ENCODE measurements at places on chromosomes 13 and 19. TPM values are rescaled to one million over a fixed set of nuclear protein-coding genes. Genes with fewer than 3 reads are reported as not detected.
A peak's percentile ranks its signal among the peaks of the same experiment; 100 is the strongest.

The COX7A1 gene
- not detected for total RNA-seq

- DNase-seq, result no peak
Observed at GRCh38 chr19:31880283-31880682, 465.1 kb upstream of the ZNF507 start.

- DNase-seq, result peak; percentile 26
Observed at GRCh38 chr13:94595001-94595949, 677 bp downstream of the TGDS start.

The ADM5 gene
- 0.99 TPM for total RNA-seq

GRCh38 chr13:47112205-47112902 is 215.5 kb upstream of the HTR2A start:
- DNase-seq, result no peak

DNA sequence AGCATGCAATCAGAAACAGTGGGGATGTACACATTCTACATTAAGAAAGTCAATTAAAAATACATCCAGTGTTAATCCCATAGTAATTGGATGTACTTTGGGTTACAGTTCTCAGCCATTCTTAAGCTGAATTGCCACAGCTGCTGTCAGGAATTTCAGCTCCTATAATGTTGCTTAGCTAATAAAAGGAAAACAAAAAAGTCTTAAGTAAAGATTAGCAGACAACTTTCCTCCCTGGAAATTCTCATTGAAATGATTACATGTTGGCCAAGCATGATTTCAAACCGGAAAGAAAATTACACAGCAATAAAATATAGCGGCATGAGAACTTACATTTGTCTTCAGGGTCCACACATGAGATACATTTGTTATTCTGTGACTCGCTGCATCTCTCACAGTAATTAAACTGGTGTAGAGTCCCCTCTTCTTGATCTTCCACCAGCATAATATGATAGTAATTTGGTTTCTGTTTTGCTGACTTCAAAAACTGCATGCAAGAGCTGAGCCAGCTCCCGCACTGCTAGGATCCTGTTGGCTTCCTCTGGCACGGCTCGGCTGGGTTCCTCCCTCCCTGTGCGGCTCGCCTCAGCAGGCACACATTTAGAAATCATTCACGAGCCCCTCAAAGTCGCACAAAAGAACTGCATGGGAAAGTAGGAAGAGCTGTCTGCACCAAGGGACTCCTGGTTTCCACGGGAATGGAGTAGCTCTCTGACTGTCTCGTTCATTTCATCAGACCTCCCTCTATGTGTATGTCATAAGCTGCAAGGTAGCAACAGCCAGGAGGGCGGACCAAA is at the start of gene HTR2A:
Gene HTR2A, minus strand, starts transcription at position 713 of the 797 bp plus-strand sequence. CDS start 1,147 bp downstream, outside the sequence.
- peak; percentile 56 for DNase-seq

DNA sequence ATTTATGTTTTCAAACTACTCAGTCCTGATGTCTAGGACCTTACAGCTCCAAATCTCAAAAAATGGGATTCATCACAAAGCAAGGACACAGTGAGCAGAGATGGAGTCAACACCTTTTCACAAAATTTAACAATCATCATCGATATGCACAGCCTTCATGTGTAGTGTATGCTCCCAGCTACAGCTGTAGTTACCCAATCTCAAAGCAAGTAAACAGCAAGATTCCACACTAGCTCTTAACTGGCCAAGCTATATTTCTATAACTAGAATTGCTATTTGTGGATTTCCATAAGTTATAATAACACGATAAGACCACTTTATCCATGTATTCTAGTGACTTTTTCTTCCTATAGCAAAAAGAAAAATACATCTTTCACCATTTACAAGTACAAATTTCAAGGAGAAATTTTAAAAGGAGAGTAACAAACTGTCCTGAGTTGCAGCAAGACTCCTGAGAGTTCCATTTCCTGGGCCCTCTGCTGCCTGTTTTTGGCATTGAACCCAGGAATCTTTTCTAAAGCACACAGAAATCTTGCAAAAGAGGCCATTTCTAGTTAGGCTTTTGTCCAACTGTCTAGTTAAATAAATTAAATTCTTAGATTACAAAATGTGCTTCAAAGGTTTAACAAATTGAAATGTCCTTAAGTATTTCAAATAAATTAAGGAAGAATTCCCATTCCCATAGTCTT is 460.6 kb downstream of the FGF14 start:
- no peak for DNase-seq

The ADGRE2 gene
- total RNA-seq, result 1.1 TPM
